ENCODE measurements at places on chromosomes 11 and 22.
A peak's percentile ranks its signal among the peaks of the same experiment; 100 is the strongest.

DNA sequence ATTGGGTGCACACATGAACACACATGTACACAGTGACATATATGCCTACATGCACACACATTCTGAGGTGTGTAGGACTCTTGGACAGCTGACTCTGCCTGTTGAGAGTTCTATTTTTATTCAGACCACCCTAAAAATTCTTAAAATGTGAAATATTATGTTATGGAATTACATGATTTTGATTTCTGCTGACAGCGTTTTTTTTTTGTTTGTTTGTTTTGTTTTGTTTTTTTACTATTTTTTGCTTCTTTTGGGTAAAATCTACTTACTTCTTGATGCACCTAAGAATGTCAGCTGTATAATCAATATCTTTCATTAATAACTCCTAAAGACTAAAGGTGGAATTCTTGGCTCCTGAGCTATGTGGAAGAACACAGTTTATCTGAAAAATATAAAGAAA, 64.0 kb downstream of the ANO5 start:
- DNase-seq, result no peak

DNA sequence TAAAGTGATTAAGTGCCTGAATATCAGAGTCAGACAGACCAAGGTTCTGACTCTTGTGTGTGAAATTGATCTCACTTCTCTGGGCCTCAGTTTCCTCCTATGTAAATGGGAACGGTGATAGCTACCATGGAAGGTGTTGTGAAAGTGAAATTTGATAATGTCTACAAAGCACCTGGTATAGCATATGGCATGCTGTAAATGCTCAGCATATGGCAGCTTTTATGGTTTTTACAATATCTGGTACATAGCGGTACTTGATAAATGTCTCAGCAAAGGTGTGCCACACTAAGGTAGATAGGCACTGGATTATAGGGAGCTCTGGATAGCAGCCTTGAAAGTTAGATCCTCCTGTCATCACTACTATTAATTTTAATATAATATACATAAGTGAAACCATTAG, 19.9 kb downstream of the POU2AF2 start:
- DNase-seq, result no peak

DNA sequence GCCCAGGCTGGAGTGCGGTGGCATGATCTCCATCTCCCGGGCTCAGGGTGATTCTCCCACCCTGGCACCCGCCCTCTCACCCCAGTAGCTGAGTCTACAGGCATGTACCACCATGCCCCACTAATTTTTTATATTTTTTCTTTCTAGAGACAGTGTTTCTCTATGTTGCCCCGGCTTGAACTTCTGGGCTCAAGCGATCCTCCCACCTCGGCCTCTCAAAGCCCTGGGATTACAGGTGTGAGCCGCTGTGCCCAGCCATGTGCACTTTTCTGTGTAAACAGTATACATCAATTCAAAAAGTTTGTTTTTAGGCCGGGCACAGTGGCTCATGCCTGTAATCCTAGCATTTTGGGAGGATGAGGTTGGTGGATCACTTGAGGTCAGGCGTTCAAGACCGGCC, 14.7 kb downstream of the GRIK4 start:
- no peak for DNase-seq

GRCh38 chr11:2447951-2448650, 3.3 kb downstream of the KCNQ1 start:
- no peak for DNase-seq

DNA sequence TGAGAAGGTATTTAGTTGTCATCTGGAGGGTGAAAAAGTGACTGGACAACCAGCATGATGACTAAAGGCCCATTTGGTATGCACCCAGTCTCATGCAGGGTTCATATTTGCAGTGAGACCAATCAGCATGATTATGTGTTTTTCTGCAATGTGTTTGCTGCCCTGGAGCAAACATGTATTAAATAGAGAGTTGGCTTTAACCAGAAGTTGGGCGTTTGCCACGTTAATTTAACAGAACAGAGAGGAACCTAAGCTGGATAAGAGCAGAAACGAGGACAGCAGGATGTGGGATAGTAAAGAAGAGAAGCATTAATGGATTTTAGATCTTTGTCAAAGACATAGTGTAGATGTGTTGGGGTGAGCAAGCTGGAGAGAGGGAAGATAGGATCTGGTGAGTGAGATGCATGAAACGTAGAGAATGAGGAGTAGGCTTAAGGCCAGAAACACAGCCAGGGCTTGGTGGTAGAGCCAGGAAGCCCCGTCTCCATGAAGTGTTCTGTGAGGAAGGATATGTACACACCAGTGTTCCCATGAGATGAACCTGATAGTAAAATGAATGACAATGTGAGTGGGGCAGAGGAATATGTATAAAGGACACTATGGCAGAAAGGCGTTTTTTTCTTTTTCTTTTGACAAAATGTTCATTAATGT, 164.0 kb upstream of the PDGFD start:
- no peak for DNase-seq

DNA sequence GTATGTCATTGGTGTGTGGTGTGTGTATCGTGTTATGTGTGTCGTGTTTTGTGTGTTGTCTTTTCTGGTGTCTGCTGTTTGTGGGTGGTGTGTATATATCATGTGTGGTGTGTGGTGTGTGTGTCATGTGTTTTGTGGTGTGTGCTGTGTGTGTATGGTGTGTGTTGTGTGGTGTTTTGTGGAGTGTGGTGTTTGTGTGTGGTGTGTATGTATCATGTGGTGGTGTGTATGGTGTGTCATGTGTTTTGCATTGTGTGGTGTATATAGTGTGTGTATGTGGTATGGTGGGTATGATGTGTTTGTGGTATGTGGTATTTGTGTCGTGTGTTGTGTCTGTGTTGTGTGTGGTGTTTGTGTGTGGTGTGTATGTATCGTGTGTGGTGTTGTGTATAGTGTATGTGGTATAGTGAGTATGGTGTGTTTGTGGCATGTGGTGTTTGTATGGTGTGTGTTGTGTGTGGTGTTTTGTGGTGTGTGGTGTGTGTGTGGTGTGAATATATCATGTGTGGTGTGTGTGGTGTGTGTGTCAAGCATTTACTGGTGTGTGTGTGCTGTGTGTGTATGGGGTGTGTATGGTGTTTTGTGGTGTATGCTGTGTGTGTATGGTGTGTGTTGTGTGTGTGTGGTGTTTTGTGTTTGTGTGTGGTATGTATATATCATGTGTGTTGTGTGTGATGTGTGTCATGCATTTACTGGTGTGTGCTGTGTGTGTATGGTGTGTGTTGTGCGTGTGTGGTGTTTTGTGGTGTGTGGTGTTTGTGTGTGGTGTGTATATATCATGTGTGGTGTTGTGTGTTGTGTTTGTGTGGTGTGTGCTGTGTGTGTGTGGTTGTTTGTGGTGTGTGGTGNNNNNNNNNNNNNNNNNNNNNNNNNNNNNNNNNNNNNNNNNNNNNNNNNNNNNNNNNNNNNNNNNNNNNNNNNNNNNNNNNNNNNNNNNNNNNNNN, 12.7 kb downstream of the PIM3 start:
- no peak for DNase-seq

GRCh38 chr11:68970921-68971636, 9.7 kb downstream of the MRGPRD start:
- no peak for DNase-seq

GRCh38 chr11:57585301-57585700, 12.2 kb upstream of the SERPING1 start:
- no peak for DNase-seq

DNA sequence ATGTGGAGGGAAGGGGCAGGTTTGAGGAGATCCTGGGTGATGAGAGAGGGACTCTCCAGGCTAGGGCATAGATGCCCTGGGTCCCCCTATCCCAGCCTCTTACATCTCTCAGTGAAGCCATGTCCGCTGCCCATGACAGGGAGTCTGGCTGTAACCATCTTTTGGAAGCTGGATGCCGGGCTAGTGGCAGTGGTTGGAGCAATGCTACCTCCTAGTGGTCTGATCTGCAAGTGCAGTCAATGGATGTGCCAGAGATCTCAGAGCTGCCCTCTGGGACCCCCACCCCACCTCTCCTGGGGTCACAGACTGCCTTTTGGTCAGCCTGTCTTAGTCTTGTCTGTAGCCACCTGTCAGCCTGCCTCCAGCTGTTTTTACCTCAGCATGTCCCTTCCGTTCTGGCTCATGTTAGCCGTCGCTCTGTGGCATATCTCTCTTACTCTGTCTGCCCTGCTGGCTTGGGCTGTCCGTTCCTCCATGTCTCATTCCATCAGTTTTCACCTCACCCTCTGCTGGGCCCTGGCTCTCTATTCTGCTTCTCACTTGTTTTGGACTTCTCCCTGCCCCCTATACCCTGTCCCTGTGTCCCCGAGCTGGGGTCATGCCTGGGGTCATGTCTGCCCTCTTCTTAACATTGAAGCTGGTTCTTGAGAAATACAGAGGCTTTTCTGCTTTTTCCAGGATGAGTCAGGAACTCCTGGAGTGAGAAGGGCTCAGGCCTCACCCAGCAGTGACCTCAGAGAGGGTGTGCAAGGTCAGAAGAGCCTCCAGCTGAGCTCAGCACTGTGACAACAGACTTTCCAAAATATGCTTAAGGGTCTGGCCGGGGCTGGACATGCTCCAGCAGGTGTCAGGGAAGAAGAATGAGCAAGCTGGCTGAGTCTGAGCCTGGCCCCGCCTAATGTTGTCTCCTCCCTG, 52.0 kb upstream of the THY1 start:
- peak; percentile 51 for DNase-seq

DNA sequence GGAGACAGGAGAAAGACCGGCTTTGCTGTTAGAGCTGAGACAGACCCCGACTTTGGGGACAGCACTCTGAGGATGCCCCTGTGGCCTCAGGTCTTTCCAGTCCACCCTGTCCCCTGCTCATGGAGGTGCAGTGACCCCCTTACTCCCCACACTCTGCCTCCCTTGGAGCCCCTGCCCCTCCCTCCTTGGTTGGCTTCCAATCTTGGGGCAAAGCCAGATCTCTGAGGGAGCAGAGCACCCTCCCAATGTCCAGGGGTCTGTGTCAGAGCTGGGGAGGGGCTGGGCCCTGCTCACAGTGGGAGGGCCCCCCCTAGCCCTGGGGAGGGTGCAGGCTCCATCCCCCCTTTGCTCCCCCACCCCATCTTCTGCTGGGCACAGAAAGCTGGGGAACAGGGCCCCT, 50.0 kb downstream of the IGLL1 start:
- no peak for DNase-seq

GRCh38 chr11:38582151-38582550, 1984.1 kb upstream of the RAG2 start:
- no peak for DNase-seq

DNA sequence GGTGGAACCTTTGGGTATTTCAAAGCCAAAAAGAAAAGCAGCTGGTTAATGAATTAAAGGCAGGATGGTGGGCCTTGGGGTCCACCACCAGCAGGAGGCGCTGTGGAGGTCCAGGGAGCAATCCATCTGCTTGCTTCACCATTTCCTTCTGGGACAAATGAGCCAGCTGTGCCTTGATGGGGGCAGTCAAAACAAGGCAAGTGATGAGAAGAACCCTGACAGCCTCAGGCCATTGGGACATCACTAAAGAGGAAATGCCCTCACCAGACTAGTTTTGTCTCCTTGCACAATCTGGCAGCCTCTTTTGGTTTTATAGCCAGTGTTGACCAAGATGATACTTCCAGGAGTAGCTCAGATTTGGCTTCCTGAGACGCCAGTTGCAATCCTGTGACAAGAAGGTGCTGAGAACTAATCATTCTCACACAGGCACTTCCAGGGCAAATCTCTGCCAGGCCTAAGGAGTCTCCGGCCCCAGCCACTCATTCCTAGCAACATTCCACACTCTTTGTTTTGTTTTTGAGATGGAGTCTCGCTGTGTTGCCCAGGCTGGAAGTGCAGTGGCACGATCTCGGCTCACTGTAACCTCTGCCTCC, 38.2 kb upstream of the WEE1 start:
- DNase-seq, result peak; percentile 97

DNA sequence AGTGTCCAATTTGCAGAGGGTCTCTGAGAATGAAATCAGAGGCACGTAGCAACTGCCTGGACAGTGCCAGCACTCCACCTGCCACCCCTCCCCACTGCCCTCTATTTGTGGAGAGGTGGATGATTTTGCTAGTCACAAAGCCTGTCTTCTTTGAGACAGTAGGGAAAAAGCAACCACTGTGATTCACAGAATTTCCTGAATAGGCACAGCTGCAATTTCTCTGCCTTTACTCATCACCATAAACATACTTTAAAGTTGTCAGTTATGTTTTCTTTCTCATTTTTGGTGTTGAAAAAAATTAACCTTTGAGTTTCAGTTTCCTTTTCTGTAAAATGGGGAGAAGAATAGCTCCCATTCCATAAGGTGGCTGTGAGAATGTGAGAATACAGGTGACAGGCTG, 134.3 kb downstream of the TEAD1 start:
- DNase-seq, result no peak

DNA sequence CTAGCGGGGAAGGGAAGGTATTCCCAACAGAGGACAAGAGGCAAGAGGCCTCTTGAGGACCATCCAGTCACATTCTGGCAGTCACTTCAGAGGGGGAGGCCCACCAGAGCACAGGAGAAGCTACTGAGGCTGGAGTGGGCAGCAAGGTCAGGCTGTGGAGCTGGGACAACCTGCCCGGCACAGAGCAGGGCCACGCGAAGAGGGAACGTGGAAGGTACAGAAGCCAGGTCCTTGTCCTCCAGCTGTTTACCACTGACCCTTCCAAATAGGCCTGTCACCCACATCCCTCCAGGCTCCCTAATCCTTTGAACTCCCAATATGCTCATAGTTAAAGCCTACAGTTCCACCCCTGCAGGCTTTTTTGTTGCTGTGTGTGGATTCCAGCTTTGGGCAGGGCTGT, 76.9 kb downstream of the IGLL1 start:
- no peak for DNase-seq

GRCh38 chr11:16040151-16040550, 316.2 kb downstream of the SOX6 start:
- DNase-seq, result no peak

All from pancreas (tissue), 10 donors.